ENCODE measurements at places on chromosomes 5 and 9.
A peak's percentile ranks its signal among the peaks of the same experiment; 100 is the strongest.

DNA sequence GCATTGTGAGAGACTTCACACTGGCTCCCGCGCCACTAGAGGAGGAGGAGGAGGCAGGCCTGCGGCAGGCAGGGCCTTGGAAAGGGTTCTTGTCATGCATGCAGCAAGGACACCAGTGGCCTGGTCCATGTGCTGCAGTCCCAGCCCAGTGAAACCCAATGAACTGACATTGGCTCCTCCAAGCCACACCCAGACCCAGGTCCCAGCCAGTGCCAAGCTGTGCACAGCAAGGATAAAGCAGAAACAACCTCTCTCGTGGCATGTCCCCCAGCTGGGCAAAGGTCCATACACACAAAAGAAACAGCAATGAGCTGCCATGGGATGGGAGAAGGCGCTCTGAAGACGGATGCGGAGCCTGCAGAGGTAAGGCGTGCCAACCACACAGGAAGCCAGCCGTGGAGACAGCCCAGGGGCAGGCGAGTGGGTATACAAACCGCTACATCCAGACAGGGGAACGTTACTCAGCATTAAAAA, 89.2 kb downstream of the SEMA4D start:
- peak; percentile 60 for DNase-seq

GRCh38 chr5:16841416-16841815, 94.7 kb downstream of the MYO10 start:
- DNase-seq, result no peak

- DNase-seq, result no peak
Observed at GRCh38 chr9:128611600-128612394, 44.9 kb downstream of the DYNC2I2 start.

DNA sequence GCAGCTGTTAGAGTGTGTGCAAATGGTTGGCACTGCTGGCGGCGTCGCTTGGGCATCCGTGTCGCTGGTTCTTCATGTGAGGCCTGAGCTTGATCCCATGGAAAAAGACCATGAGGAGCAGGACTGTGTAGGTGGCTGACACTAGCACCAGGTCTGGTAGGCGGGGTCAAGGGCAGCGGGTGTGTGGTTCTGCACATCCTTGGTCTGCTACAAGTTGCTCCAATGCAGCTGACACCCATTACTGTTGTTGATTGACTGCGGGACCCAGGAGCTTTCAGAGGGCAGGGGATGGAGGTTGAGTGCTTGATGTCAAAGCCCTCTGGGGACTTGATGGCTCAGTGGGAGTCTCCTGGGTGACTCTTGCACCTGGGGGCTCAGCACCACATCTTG, 29.0 kb upstream of the PITX1 start:
- no peak for DNase-seq

DNA sequence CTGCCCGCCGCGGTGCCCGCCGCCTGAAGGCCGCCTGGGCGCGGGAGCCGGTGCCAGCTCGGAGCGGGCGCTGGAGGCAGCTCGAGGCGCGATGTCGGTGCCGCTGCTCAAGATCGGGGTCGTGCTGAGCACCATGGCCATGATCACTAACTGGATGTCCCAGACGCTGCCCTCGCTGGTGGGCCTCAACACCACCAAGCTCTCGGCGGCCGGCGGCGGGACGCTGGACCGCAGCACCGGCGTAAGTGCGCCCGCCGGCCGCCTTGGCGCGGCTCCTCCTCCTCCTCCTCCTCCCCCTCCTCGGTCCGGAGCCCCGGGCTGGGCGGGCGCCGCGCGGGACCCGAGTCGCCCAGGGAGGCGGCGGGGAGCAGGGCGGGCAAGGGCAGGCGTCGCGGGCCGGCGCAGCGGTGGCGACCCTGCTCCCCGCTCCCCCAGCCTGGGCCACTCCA, 455 bp downstream of the OLFM1 start:
- no peak for DNase-seq

Measured in activated CD4-positive, alpha-beta T cell treated with anti-CD3 and anti-CD28 coated beads for 1 hour (primary cell).